ENCODE measurements at places on chromosomes 7 and 10. TPM values are rescaled to one million over a fixed set of nuclear protein-coding genes. Genes with fewer than 3 reads are reported as not detected.

The ADAM12 gene
- 0.06 TPM for total RNA-seq

The NEBL gene
- not detected for total RNA-seq

The SPDYE1 gene
- not detected for total RNA-seq

The CALML5 gene
- total RNA-seq: not detected

The KLF14 gene
- total RNA-seq: not detected

The C7orf57 gene
- total RNA-seq: 0.57 TPM

Data from natural killer cell treated with Interleukin-12 subunit alpha and Interleukin-12 subunit beta and Interleukin-15 and Interleukin-18, amount 100 ng/mL, for 72 hours (primary cell).